Activated CD8-positive, alpha-beta T cell treated with anti-CD3 and anti-CD28 coated beads for 36 hours (primary cell): ENCODE measurements at places on chromosomes 2 and 18. TPM values are rescaled to one million over a fixed set of nuclear protein-coding genes. Genes with fewer than 3 reads are reported as not detected.
A peak's percentile ranks its signal among the peaks of the same experiment; 100 is the strongest.

Gene CNDP1
- total RNA-seq = not detected

Gene LCT
- 0.29 TPM for total RNA-seq

Gene SLC14A1
- total RNA-seq = 3.1 TPM

Gene ZNF521
- not detected for total RNA-seq

Gene GKN1
- not detected for total RNA-seq

Gene ABCG5
- not detected for total RNA-seq

Gene RTP5
- 0.29 TPM for total RNA-seq

Gene MROH2A
- total RNA-seq = not detected

Gene ANO7
- 5.4 TPM for total RNA-seq

Gene FBXO41
- 42.0 TPM for total RNA-seq

Gene EMILIN2
- total RNA-seq = 19.4 TPM

- peaks cover 3% of the 10 kb centered on the region for H3K27me3 ChIP-seq
- no peak for DNase-seq
- no peaks in the 10 kb centered on the region for H3K36me3 ChIP-seq
- no peak overlapping the region for H3K27ac ChIP-seq
- no peaks in the 10 kb centered on the region for H3K4me1 ChIP-seq
These were observed 266.9 kb downstream of the ZNF385B start for GRCh38 chr2:179594268-179595112.

DNA sequence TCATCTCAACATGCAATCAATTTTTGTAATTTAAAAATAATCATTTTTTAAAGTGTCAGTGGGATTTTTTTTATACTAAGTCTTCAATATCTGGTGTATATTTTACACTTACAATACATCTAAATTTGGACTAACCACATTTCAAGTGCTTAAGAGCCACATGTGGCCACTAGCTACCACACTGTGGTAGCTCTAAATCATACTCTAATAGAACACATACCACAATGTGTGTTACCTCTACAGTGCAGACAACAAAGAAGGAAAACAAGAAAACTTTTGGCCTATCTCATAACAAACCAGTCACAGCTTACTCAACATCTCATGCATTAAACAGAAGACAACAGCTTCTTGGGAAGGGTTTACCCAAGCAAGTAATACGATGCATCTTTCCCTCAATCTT is 24.5 kb downstream of the PIAS2 start:
- H3K27me3 ChIP-seq = no peaks in the 10 kb centered on the region
- H3K27ac ChIP-seq = no peak overlapping the region
- H3K4me3 ChIP-seq = no peak overlapping the region
- peaks cover 48% of the 10 kb centered on the region for H3K36me3 ChIP-seq

- H3K27ac ChIP-seq = no peak overlapping the region
- H3K4me3 ChIP-seq = no peak overlapping the region
- peaks cover 16% of the 10 kb centered on the region for H3K27me3 ChIP-seq
- DNase-seq = no peak
- no peaks in the 10 kb centered on the region for H3K36me3 ChIP-seq
These were observed 84.9 kb upstream of the PMAIP1 start for GRCh38 chr18:59814891-59815290.

DNA sequence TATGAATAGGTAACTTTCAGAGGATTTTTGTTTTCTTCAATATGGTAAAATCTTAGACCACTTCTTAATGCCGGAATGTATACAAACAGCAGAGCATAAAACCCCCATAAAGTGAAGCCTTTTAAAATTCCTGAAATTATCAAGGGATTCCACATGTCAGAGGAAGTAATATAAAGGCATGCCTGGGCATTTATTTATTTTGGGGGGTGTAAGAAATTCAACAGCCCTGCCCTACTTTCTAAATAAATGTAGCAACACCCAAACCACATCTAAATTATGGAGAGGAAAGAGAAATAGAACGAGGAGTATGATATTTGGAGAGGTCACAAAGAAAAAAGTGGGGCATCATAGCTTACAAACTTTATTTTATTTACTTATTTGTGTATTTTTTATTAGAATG is 9.9 kb downstream of the CHST9 start:
- H3K36me3 ChIP-seq = no peaks in the 10 kb centered on the region
- DNase-seq = no peak
- H3K4me1 ChIP-seq = no peaks in the 10 kb centered on the region
- no peaks in the 10 kb centered on the region for H3K27me3 ChIP-seq
- no peak overlapping the region for H3K4me3 ChIP-seq
- H3K27ac ChIP-seq = no peak overlapping the region

- H3K4me3 ChIP-seq = no peak overlapping the region
- no peak overlapping the region for H3K27ac ChIP-seq
- no peaks in the 10 kb centered on the region for H3K4me1 ChIP-seq
- peaks cover 9% of the 10 kb centered on the region for H3K27me3 ChIP-seq
- DNase-seq = no peak
These were observed 29.7 kb downstream of the LYPD6 start for GRCh38 chr2:149360106-149360505.

DNA sequence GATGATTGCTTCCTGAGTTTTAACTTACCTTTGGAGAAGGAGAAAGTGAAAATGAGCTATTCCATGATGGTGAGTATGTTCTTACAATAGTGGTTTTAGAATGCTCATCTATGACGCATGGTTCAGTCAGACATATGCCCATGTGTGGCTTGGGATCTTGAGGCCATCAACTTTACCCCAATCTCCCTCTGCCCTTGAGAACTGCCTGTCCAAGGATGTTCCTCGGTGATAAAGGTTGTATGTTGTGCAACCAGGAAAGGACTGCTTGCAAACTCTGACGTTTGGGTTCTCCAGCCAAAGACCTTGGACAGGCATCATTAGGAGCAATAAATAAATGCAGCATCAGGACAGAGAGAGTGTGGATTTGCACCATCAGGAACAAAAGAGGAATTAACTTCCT is 165.0 kb downstream of the ZEB2 start:
- no peak for DNase-seq
- no peak overlapping the region for H3K4me3 ChIP-seq
- no peak overlapping the region for H3K27ac ChIP-seq
- peaks cover 32% of the 10 kb centered on the region for H3K4me1 ChIP-seq

GRCh38 chr2:64019083-64019974 is at the start of gene VPS54:
TSS of gene VPS54 (minus strand) at chr2:64019428. CDS start at chr2:63983999, 35,429 bp downstream.
- peak within 1 kb of the TSS; percentile 96 for H3K27ac ChIP-seq
- DNase-seq = peak; percentile 59
- no peaks in the 10 kb centered on the region for H3K27me3 ChIP-seq
- H3K4me1 ChIP-seq = peaks cover 41% of the 10 kb centered on the region

DNA sequence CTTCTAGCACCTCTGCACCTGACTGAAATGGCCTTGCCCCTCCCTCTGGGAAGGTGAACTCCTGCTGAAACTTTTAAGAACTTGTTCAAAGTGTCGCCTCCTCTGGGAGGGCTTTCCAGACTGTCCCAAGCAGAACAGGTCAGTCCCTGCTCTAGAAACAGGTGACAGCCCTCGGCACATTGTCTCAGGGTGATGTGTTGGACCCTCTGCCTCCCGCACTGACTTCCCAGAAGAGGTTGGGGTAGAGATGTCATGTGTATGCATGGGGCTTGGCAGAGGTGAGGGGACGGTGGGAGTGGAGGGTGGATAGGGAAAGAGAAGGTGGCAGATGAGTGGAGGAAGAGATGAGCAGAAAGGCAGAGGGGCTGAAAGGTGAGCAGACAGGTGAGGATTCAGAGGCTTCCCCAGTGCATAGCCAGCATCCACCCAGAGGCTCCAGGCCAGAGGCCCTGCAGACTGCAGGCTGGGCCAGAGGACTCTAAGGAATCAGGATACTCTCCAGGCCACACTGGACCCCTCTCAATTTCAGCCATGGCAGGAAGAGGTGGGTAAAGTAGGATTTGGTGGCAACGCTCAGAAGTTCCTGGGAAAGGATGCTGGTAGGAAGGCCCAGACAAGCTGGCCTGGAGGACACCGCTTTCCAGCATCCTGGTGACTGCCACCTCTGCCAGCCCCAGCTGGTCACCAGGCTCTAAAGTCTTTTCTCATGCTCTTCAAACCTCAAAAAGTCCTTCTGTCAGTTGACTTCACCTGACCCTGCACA is 24.8 kb upstream of the TNS1 start:
- DNase-seq = no peak
- no peaks in the 10 kb centered on the region for H3K4me1 ChIP-seq
- H3K27ac ChIP-seq = no peak overlapping the region
- H3K36me3 ChIP-seq = no peaks in the 10 kb centered on the region
- no peak overlapping the region for H3K4me3 ChIP-seq

DNA sequence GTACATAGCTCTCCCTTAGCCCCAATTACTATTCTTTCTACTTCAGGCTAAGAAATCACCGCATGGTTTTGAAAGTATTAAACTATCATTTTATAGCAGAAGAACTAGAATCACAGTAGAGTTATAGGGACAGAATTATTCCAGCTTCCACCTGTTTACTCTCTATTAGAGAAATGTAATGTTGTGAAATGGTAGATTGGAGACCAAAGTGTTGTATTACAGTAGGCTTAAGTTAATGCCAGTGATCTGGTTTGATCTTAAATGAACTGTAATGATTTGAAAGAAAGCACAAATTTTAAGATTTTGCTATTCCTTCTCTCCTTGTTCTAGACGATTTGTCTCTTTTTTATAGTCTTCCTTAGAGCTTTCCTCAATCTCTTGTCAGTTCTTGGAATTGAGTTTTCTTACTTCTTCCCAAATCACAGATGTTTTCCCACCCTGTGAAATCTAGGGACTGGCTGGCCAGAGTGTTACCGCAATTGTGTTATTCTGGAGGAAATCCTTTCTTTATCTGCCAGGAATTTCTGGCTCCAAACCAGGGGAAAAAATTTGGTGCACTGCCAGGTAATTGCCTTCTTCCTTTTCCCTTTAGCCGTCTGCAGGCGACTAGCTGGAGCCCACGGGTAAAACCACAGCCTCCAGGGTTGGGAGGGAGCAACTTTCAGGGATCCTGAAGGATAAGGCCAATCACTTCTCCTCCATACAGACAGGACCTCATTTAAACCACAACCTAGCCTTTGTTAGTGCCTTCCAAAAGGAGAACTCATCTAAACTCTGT is 51.7 kb downstream of the NOP58 start:
- peaks cover 2% of the 10 kb centered on the region for H3K36me3 ChIP-seq
- no peaks in the 10 kb centered on the region for H3K27me3 ChIP-seq
- DNase-seq = no peak
- no peak overlapping the region for H3K27ac ChIP-seq

GRCh38 chr2:195647302-195647701 is 9.7 kb upstream of the SLC39A10 start:
- H3K27me3 ChIP-seq = no peaks in the 10 kb centered on the region
- no peaks in the 10 kb centered on the region for H3K36me3 ChIP-seq
- peaks cover 15% of the 10 kb centered on the region for H3K4me1 ChIP-seq
- H3K4me3 ChIP-seq = no peak overlapping the region
- no peak for DNase-seq
- H3K27ac ChIP-seq = no peak overlapping the region

DNA sequence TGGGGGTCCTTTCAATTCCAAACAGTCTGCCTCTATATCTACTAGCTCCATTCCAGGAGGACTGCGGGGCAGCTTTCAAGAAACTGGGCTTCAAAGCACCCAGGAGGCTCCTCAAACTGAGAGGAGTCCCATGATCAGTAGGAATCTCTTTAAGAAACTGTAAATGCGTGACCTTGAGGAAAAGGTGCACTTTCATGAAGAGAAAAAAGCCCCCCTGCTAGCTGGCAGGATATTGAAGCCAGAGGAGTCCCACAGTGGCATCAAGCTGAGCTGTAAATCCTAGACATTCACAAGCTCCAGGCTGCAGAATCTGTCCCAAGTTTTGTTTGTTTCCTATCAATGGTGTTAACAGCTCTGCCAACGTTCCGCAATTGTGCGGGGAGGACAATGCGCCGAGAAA is 790.1 kb downstream of the SLC4A3 start:
- H3K36me3 ChIP-seq = no peaks in the 10 kb centered on the region
- H3K27me3 ChIP-seq = no peaks in the 10 kb centered on the region
- no peak overlapping the region for H3K27ac ChIP-seq

DNA sequence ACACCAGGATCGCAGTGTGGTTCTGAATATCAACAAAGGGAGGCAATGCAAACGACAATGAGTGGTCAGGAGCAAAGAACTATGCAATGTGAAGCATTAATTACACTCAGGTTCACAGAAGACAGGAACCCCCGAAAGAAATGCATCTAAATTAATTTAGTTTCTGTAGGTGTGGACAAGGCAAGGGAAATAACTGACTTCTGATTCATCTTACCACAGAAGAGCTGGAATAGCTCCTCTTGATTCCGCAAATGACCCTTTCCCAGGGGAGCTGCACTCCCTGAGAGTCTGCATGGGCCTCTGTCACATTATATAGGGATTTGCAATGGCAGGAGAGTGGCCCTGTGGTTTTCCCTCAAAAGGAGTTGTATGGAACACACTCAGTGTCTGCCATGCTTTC is 263.9 kb upstream of the APCDD1 start:
- no peaks in the 10 kb centered on the region for H3K36me3 ChIP-seq
- DNase-seq = no peak
- H3K27me3 ChIP-seq = no peaks in the 10 kb centered on the region
- no peak overlapping the region for H3K27ac ChIP-seq
- no peaks in the 10 kb centered on the region for H3K4me1 ChIP-seq

DNA sequence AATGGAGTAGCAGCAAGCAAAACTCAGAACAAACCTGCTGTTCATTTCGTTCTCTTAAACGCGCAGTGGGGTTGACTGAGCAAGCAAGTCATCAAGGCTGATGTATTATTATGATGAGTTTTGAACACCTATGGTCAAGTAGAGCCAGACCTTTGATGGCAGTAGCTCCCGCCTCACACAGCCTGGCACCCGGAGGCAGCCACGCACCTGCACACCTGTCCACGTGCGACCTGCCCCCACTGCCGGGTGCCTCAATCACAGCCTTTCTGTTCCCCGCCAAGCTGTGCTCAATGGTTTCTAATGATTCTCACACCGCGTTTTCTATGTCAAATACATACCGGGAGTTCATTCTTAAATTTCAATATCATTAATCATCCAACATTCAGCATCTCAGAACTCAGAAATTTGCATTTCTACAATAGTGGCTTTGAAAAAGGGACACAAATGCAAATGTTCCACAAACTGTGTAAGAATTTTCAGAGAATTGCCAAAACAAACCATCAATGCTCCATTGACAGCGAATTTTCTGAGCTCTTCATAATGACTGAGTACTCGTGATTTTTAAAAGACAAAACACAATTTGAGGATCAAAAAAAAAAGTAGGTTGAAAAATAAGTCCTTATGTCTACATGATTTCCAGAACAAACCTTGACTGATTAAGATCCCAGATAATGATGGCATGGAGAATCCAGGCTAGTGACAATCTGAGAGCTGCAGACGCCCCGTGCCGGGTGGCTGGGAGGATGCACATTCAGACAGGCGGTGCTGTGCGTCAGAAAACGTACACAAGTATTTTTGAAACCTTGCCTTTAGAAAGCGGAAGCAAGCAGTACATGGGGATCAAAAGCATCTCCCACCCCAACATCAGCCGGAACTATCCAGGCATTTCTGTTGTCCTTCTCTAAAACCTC is 56.6 kb downstream of the HDAC4 start:
- H3K36me3 ChIP-seq = peaks cover 6% of the 10 kb centered on the region
- no peaks in the 10 kb centered on the region for H3K27me3 ChIP-seq
- no peak overlapping the region for H3K27ac ChIP-seq
- peaks cover 22% of the 10 kb centered on the region for H3K4me1 ChIP-seq
- DNase-seq = no peak
- H3K4me3 ChIP-seq = no peak overlapping the region

- peak overlapping the region; percentile 86 for H3K27ac ChIP-seq
- H3K36me3 ChIP-seq = peaks cover 23% of the 10 kb centered on the region
- no peaks in the 10 kb centered on the region for H3K27me3 ChIP-seq
- peak; percentile 51 for DNase-seq
- H3K4me3 ChIP-seq = peak overlapping the region; percentile 69
- peaks cover 85% of the 10 kb centered on the region for H3K4me1 ChIP-seq
These were observed 55.2 kb downstream of the LDLRAD4 start for GRCh38 chr18:13273800-13274199.

- no peak overlapping the region for H3K4me3 ChIP-seq
- no peaks in the 10 kb centered on the region for H3K36me3 ChIP-seq
- DNase-seq = no peak
- H3K27me3 ChIP-seq = peaks cover 3% of the 10 kb centered on the region
These were observed 69.3 kb upstream of the SLC16A14 start for GRCh38 chr2:230137902-230138539.
